ENCODE measurements at places on chromosomes 5 and 9. TPM values are rescaled to one million over a fixed set of nuclear protein-coding genes. Genes with fewer than 3 reads are reported as not detected.

- no peak overlapping the region for H3K4me3 ChIP-seq
- no peaks in the 10 kb centered on the region for H3K4me1 ChIP-seq
- no peaks in the 10 kb centered on the region for H3K36me3 ChIP-seq
These were observed 5.4 kb downstream of the DMRT1 start for GRCh38 chr9:846852-847251.

- H3K36me3 ChIP-seq: no peaks in the 10 kb centered on the region
- no peaks in the 10 kb centered on the region for H3K4me1 ChIP-seq
- H3K27ac ChIP-seq: no peak overlapping the region
- DNase-seq: no peak
- H3K27me3 ChIP-seq: peaks cover under 1% of the 10 kb centered on the region
These were observed 6.4 kb downstream of the GRIA1 start for GRCh38 chr5:153496835-153497234.

GRCh38 chr9:37283730-37284325, 138.7 kb upstream of the GRHPR start:
- H3K4me1 ChIP-seq: no peaks in the 10 kb centered on the region
- DNase-seq: no peak

DNA sequence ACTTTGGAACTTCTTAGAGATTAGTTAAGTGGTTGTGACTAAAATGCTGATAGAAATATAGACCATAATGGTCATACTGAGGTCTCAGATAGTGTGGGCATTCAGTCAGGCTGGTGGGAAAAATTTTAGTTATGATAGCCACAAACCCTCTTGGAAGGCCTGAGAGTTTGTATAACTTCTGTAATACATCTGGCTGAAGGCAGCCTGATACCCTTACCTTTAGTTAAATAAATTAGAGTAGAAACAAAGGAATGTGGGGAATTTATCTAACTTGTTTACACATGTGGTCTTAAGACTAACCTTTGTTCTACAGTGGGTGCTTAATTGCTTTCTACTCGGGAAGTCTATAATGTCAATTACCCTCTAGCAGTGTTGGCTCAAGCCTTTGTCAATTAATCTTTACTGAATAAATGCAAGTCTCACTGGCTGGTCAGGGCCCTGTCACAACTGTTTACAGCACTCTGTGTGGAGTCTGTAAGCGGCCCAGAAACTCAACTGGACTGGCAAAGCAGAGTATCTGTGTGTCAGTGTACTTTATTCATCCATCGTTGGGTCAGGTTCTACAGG, 184.0 kb downstream of the FBXO4 start:
- H3K27ac ChIP-seq: no peak overlapping the region
- DNase-seq: no peak
- H3K4me3 ChIP-seq: no peak overlapping the region
- H3K4me1 ChIP-seq: no peaks in the 10 kb centered on the region

DNA sequence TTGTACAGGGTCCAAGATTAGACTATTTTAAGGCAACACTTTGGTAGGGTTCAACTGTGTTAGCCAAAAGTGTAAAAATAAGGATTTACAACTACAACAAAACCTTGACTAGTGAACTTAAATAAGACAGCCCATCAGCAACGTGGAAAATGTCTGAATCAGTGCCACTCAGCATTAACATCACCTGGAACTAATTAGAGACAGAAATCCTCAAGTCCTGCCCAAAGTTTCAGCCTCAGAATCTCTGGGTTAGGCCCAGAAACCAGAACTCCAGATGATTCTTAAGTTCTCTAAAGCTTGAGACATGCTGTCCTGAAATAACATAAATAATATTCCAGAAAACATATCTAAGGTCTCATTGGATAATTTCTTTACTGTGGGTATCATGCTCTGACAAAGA, 118.6 kb downstream of the SEMA6A start:
- no peak overlapping the region for H3K4me3 ChIP-seq
- H3K4me1 ChIP-seq: no peaks in the 10 kb centered on the region
- H3K27me3 ChIP-seq: no peaks in the 10 kb centered on the region
- DNase-seq: no peak
- H3K36me3 ChIP-seq: peaks cover 3% of the 10 kb centered on the region

GRCh38 chr9:102072059-102072764, 333.8 kb upstream of the GRIN3A start:
- H3K27me3 ChIP-seq: no peaks in the 10 kb centered on the region
- DNase-seq: no peak
- no peaks in the 10 kb centered on the region for H3K36me3 ChIP-seq
- no peaks in the 10 kb centered on the region for H3K4me1 ChIP-seq
- no peak overlapping the region for H3K4me3 ChIP-seq

TNC gene
- total RNA-seq: 94.7 TPM
